ENCODE measurements at places on chromosomes 6 and 20.
A peak's percentile ranks its signal among the peaks of the same experiment; 100 is the strongest.

DNA sequence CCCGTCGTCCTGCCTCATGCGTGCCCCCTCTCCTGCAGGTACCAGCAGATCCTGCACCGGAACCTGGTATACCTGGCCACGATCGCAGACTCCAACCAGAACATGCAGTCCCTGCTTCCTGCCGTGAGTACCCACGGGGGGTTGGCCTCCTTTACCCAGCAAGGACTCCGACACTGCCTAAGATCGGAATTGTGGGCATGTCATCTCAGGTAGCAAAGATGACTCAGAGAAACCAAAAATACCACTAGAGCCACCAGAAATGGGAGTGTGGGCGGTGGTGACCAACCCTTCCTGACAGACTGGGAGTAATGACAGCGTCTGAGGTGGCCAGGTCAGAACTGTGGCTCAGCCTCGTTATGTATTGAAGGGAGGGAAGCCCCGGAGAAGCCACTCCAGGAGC, 16.3 kb downstream of the SS18L1 start:
- DNase-seq: no peak

- no peak for DNase-seq
Measured at GRCh38 chr6:65566117-65566516, 140.9 kb downstream of the EYS start.

DNA sequence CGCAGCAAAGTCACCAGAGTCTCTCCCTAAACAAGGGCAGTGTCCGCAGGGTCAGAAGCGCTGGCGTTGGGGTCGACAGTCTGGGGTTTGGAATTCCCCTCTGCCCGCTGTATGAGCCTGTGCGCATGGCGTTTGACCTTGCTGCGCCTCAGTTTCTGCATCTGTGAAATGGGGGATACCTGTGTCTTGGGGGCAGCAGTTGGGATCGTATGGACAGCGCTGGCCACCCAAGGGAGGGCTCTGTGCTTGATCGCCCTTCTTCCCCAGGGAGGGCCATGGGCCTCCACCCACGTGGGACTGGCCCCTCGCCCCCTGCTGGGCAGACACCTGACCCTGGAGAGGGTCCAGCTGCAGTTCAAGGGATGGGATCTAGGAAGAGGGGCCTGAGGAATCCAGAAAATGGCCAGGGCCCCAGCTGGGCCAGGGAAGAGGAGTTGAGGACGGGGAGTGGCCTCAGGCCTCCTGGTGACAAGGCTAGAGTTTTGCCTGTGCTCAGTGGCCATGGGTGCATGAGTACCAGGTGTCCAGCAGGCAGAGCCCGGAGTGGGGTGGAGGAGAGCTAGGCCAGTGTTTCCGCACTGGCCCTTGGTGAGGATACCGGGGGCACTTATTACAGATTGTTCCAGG, 26.4 kb upstream of the PHACTR3 start:
- no peak for DNase-seq

GRCh38 chr20:63701329-63702035, 5.0 kb downstream of the TNFRSF6B start:
- no peak for DNase-seq

DNA sequence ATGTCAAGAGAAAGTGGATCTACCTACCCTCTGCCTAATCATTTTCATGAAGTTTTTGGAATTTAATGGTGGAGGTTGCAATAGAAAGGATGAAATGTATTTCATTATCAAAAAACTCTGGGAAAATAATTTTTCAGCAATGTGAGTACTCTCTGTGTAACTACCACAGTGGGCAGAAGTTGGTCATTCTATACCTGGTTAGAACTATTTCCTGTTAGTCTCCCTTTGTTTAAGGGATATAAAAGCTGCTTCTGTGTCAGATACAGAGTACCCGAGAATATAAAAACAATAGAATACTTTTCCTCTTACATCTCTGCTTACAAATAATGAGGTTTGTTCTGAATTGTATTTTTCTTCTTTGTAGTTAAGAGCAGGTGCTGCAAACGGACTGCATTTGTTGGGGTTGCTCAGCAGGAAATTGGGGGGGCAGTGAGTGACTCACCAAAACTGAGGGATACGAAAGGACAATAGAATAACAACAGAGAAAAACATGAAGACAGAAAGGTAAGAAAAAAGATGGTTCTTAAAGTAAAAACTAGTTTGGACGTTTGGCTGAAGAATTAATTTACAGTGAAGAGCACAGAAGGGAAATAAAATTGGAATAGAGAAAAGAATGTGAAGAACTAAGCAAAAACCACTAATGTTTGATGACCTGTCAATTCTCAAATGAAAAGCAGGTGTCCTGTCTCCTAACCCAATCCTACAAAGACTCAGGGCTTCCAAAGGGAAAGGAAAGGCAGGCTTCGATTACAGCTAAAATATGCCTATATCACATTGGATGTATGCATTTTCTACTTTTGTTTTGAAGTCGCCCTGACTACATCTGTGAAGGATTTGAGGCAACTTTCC, 703.1 kb downstream of the RFPL4B start:
- DNase-seq: no peak

- no peak for DNase-seq
Measured at GRCh38 chr6:7493866-7494265, 47.6 kb upstream of the DSP start.

- DNase-seq: peak; percentile 82
Measured at GRCh38 chr6:28657769-28658465, 132.2 kb downstream of the GPX5 start.

DNA sequence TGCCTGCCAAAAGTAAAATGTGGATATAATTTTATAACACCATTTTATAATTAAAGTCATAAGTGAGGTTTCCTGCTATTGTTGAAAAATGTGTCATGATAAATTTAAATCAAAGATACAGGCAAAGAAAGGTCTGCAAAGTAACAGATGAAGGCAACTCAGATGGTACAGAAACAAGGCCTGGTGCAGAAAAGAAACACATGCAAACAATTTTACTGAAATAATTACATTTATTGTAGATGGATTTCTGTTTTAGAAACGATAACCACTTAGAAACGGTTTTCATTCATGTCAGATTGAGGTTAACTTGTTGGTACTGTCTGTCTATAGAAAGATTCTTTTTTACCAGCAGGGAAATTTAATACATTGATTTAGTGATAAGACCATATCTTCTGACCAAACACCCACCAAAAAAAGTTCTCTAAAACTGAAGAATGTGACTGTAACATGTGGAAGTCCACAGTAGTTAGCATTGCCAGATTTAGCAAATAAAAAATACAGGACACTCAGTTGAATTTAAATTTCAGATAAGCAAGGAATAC, 105.5 kb upstream of the FERMT1 start:
- DNase-seq: no peak
